Stimulated activated CD4-positive, alpha-beta T cell treated with anti-CD3 and anti-CD28 coated beads, Interleukin-1b, Interleukin-23, amount 100 ng/mL, for 1 hour (primary cell): ENCODE measurements at places on chromosomes 7 and 10.
A peak's percentile ranks its signal among the peaks of the same experiment; 100 is the strongest.

GRCh38 chr10:78756604-78757343 lies 312.0 kb upstream of the ZMIZ1 start:
- DNase-seq: no peak

DNA sequence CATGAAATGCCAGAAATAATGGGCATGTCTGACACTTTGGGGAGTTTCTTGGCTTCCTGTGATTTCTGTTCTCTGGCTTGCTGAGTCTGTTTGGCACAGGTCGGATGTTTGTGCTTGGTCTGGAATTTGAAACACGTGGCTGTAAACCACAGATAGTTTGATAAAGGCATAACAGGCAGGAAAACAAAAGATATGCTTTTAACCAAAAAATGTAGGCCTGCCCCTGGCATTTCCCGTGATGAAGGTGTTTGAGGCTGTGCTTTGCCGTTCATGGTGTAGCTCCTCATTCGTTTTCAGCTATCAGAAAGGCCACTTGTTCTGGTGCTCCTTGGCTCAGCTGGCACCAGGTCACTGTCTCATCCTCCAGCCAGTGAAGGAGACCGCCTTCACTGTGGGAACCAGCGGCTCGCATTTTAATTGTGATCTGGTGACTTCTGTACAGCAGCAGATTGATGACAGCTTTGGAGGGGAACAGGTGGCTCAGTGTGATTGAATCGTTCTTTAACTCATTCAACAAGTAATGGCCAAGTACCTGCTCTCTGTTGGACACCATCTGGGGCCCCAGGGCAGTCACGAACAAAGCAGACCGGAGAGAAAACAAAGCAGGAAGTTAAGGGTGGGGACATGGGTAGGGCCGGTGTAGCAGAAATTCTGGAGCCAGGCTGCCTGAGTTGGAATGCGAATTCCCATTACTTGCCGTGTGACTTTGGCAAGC lies 111.5 kb downstream of the CCNY start:
- no peak for DNase-seq

GRCh38 chr10:109891105-109891504 lies 32.2 kb downstream of the XPNPEP1 start:
- no peak for DNase-seq

- DNase-seq: no peak
Measured at GRCh38 chr7:29806995-29807841, 910 bp downstream of the WIPF3 start.

GRCh38 chr7:155505422-155505793 lies 41.0 kb downstream of the CNPY1 start:
- no peak for DNase-seq

DNA sequence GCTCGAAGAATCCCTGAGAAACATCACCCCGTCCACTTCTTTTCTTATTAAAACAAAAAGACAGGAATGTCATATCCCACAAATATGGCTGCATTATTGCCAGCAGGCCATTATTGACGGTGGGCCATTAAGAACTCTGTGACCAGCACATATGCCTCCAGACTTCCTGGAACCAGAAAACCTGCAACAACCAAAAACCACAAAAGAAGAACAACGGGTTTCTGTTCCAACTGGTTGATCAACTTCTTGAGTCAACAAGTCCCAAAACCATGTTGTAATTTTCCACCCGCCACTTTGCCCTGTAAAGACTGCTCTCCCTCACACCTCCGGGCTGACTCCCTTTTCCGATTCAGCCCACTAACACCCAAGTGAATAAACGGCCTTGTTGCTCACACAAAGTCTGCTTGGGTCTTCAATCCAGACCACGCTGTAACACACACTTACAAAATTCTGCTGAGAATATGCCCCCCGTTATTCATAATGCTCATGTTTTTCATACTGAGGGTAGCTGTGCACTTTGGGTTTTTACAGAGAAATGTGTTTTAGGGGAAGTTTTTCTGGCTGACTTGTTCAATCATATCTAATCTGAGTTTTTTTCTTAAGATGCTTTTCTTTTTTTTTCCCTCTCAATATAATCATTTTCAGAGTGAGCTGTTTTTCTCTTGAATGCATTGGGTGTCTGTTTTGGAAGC lies 20.7 kb downstream of the ZNF107 start:
- no peak for DNase-seq

GRCh38 chr10:122093076-122093475 lies 104.1 kb downstream of the TACC2 start:
- no peak for DNase-seq

- no peak for DNase-seq
Measured at GRCh38 chr7:104820836-104821535, 193.0 kb upstream of the KMT2E start.

- no peak for DNase-seq
Measured at GRCh38 chr7:144379776-144380384, 23.6 kb downstream of the NOBOX start.

GRCh38 chr10:3931901-3932300 lies 146.9 kb upstream of the KLF6 start:
- DNase-seq: no peak

DNA sequence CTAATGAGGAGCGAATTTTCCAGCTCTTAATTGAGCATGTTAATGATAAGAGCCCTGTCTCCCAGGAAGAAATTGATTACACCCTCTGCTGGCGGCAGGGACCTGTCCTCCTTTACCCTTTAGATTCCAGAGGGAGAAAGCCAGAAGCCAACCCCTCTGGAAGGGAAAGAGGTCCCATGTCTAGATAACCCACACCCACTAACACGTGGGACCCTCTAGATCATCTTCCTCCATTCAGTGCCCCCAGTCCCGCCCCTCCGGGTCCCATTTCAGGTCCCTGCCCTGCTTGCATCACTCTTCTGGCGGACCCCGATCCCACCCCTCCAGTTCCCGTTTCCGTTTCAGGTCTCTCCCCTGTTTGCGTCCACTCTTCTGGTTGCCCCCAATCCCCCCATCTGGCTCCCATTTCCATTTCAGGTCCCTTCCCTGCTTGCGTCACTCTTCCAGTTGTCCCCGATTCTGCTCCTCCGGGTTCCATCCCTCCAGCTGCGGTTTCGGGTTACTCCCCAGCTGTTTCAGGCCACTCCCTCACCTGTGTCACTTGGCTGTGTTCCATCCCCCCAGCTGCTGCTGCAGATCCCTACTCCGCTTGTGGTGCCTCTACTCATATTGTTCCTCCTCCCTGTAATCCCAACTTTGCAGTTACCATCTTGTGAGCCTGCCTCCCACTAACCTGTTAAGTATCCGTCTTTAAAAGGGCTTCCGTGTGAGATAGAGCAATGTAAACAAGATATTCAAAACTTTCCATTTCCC lies 202.4 kb downstream of the SH2D4B start:
- no peak for DNase-seq

DNA sequence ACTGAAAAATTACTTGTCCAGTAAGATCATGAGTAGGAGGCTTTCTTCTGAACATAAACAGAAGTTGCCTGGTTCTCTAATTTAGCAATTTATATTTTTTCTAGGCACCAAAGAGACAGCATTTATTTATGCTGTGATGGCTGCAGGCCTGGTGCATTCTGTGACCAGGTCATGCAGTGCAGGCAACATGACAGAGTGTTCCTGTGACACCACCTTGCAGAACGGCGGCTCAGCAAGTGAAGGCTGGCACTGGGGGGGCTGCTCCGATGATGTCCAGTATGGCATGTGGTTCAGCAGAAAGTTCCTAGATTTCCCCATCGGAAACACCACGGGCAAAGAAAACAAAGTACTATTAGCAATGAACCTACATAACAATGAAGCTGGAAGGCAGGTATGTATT lies 2.8 kb downstream of the WNT16 start:
- DNase-seq: no peak

- DNase-seq: peak; percentile 29
Measured at GRCh38 chr10:58299580-58299979, 30.6 kb downstream of the CISD1 start.

- DNase-seq: no peak
Measured at GRCh38 chr7:104328296-104328969, at the start of gene LHFPL3. LHFPL3 (plus strand) TSS chr7:104328603.

- no peak for DNase-seq
Measured at GRCh38 chr10:30330497-30331168, 18.4 kb downstream of the MTPAP start.

DNA sequence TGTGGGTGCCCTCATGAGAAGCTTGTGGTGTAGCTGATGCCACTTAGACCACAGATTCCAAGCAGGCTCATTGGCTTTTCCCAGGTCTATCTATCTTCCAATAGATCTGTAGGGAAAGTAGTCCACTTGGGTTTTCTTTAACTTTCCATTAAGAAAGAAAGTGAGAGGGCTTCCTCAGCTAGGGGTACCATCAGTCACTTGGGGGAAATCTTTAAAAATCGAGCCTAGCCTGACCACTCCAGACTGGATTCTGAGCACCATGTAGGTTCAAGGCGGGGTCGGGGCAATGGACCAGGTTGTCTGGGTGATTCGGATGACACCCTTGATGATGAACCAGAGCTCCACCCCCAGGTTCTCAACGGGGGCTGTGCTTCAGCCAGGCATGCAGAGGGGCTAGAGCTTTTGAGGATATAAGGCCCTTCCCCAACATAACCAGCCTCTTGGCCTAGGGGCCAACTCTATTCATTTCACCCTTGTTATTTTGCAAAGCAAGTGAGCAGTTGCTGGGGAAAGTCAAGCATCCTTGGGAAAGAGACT lies 27.0 kb downstream of the ITPRIP start:
- DNase-seq: no peak

GRCh38 chr10:55740110-55740509 lies 620.9 kb downstream of the ZWINT start:
- no peak for DNase-seq

DNA sequence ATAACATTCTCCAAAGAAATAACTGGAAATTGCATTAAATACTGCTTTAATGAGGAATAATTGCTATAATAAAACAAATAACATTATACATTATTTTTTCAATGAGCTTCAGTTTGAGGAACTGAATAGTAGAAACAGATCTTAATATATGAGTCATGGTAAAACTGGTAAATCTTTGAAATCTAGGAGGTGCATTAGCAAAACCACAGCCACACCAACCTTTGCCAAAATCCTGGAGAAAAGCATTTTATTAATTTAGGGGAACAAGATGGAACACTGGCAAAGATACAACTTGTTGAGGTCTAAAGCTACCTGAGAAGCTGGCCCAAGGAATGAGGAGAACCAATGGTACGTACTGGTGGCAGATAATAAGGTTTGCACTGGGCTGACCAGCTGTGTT lies 5.4 kb upstream of the ASL start:
- no peak for DNase-seq

DNA sequence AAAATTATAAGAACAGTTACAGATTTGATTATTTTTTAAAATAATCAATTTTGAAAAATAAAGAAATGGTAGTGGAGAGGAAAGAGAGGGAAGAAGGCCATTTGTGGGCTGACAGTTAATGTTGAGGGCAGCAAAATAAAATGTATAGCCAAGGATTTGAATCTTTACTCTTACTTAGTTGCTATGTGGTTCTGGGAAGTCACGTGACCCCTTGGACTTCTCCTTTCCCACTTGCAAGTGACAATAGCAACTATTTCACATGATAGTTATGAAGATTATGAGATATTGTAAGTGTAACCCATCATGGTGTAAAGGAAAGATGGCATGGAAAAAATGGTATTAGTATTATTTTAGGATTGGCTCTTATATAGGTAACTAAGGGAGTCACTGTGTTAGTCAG lies 567.3 kb upstream of the GHITM start:
- no peak for DNase-seq
